NCI-H524 treated with DMSO at 0.1 percent for 48 hours (cell line): ENCODE measurements at places on chromosomes 12 and 14.

- no peak for DNase-seq
These were observed 11.0 kb upstream of the GOLGA3 start for GRCh38 chr12:132839558-132840235.

DNA sequence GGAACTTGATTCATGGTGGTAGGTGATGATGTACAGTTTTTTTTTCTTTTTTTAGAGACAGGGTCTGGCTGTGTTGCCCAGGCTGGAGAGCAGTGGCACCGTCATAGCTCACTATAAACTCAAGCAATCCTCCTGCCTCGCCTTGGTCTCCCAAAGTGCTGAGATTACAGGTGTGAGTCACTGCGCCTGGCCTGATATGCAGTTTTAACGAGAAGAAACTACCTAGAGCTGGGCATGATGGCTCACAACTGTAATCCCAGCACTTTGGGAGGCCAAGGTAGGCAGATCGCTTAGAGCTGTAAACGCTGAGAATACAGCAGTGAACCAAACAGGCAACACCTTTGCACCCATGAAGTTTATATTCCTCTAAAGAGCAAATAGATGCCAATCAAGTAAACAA is 13.0 kb upstream of the VPS37B start:
- DNase-seq: no peak

GRCh38 chr14:58299401-58300330 is 1.3 kb downstream of the ARID4A start:
- no peak for DNase-seq

- no peak for DNase-seq
These were observed 150.3 kb downstream of the FOXN3 start for GRCh38 chr14:89266754-89267153.

- no peak for DNase-seq
These were observed 4.4 kb downstream of the CLSTN3 start for GRCh38 chr12:7134396-7135166.

- DNase-seq: no peak
These were observed 162.7 kb upstream of the TMTC2 start for GRCh38 chr12:82523996-82524395.

DNA sequence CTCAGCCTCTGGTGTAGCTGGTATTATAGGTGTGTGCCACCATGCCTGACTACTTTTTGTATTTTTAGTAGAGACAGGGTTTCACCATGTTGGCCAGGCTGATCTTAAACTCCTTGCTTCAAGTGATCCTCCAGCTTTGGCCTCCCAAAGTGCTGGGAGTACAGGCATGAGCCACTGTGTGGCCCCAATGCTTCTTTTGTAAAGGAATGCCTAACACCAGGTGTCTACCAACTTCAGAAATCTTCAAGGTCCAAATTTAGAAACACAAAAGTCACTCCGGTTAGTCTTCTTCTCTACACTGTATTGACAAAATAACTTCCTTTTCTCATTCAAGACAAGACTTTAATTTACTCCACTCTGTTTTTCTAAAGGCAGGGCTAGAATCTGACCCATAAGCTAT is 188.7 kb downstream of the PRKD1 start:
- no peak for DNase-seq
